ENCODE measurements at places on chromosomes 3 and 15.

DNA sequence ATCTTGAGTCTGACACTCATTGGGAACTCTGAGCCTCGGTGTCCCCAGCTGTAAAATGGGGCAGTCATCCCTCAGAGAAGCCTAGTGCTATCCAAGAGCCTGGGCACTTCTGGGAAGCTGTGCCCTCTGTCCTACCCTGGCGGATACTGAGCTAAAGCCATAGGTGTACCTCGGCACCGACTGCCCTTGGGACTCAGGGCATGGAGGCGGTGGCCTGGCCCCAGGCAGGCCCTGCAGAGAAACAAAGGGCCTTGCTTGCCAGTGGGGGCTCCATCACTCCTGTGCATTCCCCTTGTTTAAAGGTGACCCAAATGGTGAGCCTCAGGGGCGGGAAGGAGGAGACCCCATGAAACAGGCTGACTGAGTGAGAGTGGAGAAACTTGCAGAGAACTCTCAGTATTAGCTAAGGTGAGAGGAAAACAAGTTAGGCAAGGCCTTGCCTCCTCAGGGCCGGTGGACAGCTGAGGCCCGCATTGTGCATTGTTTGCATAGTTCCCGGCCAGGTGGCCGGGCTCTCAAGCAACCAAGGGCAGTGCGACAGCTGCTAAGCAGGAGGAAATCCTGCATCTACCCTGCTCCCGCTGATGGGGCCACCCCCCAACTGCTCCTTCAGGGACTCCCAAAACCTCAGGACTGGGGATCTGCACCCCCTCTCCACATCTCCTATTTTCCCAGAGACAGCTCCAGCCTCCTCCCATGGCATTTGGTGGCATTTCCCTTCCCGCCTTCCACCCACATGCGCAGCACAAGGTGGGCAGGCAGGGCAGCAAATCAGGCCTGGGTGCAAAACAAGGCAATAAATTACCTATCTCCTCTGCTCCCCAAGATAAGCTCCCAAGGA lies 4.3 kb downstream of the PFKFB4 start:
- DNase-seq, result no peak

DNA sequence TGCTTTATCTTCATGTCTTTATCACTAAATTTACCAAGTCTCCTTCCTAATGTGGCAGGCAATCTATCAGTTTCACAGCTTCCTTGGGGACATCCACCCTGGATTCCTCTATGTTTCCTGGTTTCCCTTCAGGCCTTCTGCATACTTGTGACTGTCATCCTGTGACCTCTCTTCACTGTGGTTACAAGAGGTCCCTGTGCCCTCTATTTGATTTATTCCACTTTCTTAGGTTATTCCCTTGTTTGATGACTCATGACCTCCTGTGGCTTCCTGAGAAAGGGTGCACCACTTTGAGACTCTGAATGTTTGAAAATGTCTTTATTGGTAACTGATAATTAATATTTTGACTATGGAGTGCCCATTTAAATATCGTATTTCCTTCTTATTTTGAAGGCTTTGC lies 60.5 kb upstream of the KY start:
- no peak for DNase-seq

DNA sequence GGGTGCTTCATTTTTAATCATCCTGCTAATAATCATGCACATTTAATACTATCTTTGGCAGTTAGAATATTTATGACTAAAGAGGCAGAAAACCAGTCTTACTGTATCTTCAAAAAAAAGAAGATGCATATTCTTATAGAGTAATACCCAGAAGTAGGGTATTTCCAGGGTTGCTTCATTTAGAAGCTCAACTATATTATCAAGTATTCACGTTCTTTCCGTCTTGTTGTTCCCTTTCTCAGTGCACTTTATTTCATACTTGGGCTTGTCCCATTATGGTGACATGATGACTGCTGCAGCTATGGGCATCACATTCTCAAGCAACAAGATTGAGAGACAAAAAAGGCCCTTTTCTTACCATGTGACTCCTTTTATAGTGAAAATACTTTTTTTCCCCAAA lies 96.8 kb upstream of the ASB14 start:
- DNase-seq, result no peak

DNA sequence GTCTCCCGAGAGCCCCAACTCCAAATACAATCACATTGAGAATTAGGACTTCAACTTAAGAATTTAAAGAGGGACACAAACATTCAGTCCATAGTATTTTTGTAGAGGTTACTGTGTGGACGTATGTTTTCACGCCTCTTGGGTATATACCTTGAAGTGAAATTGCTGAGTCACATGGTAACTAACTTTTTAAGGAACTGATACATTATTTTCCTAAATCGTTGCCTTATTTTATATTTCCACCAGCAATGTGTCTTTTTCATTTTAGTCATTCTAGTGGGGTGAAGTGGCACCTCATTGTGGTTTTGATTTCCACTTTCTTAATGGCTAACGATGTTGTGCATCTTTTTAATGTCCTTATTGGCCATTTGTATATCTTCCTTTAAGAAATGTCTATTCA lies 11.8 kb downstream of the PARP15 start:
- DNase-seq, result no peak

GRCh38 chr3:52844290-52844975 lies 9.6 kb upstream of the MUSTN1 start:
- DNase-seq, result no peak

- DNase-seq, result no peak
These were observed 198.7 kb upstream of the BHLHE40 start for GRCh38 chr3:4780545-4780957.

DNA sequence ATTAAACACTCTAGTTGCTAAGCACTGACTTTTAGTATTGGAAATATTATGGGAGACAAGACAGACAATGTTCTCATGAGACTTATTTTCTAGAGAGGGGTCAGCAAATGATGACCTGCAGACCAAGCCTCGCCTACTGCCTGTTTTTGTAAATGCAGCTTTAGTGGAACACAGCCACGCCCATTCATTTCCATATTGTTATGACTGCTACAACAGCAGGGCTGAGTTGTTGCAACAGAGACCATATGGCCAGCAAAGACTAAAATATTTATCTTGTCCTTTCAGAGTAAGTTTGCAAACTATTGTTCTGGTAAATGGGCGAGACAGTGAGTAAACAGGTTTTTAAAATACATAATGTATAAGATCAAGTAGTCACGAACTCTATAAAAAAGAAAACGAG lies 570.2 kb downstream of the NTRK3 start:
- no peak for DNase-seq

- DNase-seq, result no peak
These were observed 56.2 kb upstream of the TGFBR2 start for GRCh38 chr3:30550246-30550645.

DNA sequence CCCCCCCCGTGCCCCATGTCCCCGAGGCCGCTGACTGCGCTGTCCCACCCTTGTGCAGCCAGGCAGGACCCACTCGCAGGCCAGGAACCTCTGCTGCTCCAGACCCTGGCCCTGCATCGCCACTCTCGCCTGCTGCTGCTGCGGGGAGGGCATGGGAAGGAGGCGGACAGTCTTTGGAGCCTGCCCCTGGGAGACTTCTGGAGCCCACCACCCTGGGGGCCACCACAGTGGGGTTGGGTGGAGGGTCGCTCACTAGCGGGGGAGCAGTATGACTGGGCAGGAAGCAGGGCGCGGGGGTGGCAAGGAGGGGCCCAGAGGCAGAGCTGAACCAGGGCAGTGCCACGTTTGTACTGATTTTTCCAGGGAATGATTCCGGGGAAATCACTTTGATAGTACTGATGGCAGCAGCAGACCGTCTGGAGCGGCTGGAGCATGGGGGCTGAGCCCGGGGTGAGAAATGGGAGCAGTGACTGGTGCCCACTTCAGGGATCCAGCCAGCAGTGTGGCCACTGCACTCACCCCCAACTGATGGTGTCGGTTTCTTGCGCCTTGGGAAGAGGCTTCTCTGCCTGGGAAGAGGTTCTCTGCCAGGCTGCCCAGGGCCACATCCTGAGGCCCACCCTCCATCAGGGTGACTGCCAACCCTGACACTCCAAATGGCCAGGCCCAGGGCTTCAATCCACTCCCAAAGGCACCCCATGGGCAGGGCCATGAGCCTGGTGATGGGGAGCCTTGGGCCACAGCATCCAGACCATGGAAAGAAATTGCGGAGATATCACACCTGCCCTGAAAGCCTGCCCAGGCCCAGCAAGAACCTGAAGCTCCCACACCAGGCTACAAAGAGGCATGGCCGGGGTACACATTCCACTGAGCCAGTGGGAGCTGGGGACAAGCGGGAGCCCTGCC lies 53.7 kb downstream of the LSAMP start:
- no peak for DNase-seq

DNA sequence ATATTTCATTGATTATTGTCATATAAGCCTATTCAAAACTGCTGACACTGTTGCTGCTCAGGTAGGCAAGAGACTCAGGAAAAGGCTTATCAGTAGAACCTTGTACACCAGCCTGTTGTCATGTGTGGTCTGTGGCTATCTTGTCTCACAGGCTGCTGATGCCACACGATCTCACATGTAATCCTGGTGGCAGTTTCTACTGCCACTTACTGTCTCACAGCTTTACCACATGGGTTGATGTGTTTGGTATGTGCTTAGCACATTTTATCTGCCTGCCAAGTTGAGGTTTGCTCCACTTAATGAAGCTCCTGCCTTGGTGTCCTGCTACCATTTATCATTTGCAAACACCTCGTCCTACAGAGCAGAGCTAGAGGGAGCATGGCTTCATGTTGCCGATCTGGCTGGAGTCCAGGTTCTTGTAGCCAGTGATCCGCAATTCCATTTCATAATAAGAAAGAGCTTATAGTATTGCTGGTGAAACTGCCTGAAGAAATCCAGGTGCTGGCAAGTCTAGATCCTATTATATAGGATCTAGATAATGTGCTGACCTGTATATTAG lies 637.9 kb downstream of the NLGN1 start:
- no peak for DNase-seq
